ENCODE measurements at places on chromosomes 6 and 20.

GRCh38 chr20:59830665-59831023 is 102.8 kb downstream of the SYCP2 start:
- peak; percentile 54 for DNase-seq

DNA sequence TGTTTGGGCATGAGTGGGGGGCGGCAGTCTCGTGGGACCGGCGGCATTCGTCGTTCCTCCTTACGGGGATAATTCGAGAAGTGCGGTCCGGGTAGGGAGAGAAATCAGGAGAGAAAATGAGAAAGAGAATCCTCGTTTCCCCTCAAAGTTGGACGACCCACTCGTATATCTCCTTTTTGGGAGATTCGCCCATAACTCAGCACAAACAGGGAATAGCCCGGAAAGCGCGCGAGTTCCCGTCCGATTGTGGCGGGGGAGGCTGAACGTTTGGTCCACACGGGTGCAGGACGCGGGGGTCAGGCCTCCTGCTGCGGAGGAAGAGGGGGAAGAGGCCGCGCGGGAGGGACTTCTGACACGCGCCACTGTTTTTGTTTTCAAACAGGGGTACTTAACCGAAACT is 42.4 kb downstream of the POPDC3 start:
- DNase-seq, result no peak

DNA sequence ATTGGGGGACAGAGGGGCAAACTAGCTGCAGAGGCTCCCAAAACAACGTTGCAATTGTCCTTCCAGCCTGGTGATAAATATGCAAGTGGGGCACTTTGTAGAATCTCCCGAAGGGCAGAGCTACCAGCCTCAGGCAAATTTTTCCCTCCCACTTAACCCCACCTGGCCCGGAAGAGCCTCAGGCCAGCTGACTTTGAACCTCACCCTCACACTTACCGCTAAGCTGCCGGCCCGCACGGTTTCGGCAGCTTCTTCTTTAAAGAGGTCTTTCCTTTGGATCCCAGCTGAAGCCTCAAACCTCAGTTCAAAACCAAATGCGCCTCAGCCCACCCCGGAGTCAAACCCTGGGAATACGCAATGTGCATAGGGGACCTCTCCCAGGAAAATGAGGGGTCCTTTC is 2.5 kb downstream of the OVOL2 start:
- DNase-seq, result no peak

DNA sequence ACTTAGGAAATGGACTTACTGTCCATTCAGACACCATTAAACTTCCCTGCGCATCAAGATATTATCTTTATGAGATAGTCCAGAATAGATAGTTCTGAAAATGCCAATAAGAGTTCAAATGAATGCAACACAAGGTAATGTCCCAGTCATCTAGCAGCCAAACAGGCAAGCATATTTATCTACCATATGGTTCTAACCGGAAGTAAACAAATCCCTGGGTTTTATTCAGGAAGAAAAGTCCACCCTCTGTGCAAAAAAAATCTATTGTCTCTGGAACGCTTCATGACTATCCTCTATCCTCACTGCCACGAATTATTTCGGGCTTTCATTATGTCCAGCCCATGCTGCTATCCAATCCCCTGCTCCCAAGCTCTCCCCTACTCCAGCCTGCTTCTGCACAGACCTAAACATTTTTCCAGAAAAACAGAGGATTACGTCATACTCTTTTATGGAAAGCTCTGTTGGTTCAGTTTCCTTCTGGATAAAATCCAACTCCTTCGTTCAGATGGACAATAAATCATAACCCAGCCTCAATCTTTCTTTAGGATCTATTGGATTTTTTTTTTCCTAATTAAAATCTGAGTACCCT is 11.4 kb downstream of the PPIL6 start:
- no peak for DNase-seq

- no peak for DNase-seq
These were observed 251.2 kb upstream of the MOCS1 start for GRCh38 chr6:40185486-40185885.

DNA sequence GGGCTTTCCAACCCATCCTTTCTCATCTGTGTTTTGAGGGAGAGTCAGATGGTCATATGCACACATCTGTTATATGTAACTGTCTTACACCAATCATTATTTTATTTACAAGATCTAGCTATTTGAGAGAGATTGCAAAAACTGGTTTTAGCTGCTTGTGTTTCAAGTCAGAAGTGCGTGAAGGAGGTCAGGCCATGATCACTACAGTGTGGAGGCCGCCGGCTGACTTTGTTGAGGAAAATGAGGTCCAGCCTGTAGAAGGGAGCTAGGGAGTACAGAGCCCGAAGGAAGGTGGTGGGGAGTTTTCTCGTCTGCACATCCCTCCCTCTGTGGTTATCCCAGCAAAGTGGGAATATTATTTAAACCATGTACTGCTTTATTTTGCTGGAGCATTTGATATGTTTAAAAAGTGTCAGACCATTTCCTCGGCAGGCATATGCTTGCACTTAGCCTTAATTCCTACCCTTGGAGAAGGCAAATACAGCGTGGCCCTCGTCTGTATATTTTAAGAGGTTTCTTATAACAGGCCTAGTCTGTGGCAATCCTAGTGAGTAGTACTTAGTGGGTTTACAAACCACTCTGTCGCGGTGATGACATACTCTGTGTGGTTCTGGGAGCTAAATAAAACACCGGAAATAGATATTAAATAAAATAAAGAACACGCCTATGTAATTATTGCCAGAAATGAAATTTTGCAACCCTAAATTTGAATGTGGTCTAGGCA is 95.6 kb downstream of the UST start:
- DNase-seq, result no peak

DNA sequence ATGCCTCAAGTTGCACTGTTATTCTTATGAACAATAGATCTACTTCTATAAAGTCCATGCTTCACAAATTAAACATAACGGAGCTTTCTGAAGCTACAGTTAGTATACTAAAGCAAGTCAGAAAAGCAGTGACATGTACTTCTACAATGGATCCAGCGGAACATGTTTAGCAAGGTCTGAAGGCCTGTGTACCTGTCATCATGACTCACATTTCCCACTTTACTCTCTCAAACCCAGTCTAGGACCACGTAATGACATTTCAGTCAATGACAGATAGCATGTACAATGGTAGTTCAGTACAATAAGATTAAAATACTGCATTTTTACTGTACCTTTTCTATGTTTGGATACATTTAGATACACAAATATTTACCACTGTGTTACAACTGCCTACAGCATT is 132.1 kb downstream of the MMS22L start:
- DNase-seq, result no peak

DNA sequence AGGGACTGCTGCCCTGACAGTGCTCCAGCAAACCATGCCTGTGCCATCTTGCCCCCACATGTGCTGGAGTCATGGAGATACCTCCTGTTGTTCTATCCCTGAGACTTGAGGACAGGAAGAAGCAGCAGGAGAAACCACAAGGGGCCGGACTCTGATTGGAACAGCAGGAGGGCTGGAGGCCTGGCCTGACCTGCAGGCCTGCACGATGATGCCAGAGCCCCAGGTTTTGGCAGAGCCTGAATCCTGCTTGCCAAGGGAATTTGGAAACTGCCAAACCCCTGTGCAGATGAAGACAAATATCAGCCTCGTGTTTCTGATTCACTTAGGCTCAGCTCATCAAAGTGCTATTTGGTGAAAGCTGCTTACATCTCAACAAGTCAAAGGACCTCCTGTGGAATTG is 177.6 kb downstream of the MAFB start:
- no peak for DNase-seq

DNA sequence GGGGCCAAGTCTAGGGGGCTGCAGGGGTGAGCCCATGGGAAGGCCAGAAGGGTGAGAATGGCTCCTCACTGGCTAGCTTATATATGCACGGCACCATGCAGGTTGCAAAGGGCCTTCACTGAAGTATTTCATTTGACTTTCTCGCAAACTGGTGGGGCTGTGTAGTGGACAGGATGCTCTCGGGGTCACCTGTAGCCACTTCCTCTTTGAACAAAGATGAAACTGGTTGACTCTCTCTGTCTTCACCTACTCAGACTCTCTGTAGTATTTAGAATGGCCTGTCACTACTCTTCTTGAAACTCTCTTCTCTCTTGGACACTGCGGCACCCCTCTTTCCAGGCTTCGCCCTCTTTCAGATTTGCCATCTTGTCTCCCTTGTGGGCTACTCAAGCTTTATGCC is 560.5 kb downstream of the PKHD1 start:
- no peak for DNase-seq

DNA sequence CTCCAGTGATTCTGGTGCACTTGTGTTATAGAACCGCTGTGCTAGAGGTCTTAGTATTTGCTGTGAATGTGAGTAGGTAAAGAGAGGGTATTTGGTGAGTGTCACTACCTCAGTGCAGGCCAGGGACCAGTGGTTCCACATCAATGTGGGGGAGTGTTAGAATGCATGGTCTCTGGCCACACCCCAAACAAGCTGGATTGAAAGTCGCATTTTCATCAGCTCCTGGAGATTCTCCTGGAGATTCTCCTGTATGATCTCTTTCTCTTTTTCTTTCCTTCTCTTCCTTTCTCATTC is 26.8 kb upstream of the BCAS1 start:
- DNase-seq, result no peak

GRCh38 chr6:113340371-113340770 is 516.8 kb upstream of the MARCKS start:
- no peak for DNase-seq

DNA sequence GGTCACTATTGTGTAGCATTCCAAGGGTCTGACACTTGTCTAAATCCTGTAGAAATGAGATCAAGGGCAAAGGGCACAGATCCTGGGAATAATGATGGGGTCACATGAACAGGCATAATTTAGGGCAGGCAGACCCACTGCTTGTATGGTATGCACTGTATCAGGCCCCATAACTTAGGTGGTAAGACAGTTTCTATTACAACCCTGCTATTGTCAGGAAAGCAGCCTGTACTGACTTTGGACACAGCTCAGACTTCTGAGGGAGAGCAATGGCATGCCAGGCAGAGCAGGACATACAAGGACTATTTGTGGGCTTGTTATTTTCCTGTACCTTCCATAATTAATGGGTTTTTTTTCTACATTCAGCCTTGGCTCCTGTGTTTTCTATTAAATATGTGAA is 286.8 kb downstream of the PKHD1 start:
- DNase-seq, result no peak

DNA sequence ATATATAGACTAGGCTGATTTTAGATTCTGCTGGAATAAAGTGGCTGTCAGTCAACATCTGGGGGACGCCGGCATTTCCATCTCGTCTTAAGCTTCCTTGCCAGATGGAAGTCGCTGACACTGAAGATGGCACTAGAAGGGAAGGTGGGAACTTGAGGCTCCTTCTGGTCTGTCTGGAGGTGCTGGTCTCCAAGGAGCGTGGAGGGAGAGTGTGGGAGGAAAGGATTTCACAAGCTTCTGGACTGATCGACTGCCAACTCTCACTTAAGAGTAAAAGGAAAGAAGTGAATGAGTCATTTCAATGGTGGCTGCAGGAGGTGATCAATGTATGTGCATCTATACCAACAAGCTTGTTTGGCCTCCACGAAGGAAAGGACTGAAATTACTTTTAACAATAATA is 40.4 kb downstream of the DUSP22 start:
- DNase-seq, result no peak

- peak; percentile 89 for DNase-seq
These were observed 434 bp downstream of the ZKSCAN4 start for GRCh38 chr6:28251661-28252008.

- DNase-seq, result peak; percentile 85
These were observed 585 bp downstream of the PSMB9 start for GRCh38 chr6:32854376-32855178.

DNA sequence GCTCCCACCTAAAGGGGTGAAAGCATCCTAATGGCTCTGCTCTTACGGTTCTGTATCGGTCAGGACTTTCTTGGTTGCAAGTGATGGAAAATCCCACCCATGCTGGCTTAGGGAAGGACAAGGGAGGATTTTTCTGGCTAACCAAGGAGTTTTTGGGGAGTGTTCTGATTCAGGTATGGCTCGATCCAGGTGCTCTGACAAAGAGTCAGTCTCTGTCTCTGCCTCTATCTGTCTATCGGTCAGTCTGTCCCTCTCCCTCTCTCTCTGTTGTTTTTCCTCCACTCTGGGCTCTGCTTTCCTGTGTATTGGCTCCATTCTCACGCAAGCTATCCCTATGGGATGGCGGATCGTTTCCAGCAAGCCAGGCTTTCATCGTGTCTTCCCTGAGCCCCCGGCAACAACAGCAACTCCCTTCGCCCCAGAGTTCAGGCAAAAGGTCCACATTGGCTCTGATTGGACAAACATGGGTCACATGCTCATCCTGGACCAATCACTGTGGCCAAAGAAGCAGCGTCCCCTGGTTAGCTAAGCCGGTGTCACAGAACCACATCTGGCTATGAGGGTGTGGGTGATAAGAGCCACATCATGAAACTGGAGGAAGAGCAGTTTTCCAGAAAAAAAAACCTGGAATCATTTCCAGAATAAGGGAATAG is 160.3 kb downstream of the BMP7 start:
- DNase-seq, result no peak

DNA sequence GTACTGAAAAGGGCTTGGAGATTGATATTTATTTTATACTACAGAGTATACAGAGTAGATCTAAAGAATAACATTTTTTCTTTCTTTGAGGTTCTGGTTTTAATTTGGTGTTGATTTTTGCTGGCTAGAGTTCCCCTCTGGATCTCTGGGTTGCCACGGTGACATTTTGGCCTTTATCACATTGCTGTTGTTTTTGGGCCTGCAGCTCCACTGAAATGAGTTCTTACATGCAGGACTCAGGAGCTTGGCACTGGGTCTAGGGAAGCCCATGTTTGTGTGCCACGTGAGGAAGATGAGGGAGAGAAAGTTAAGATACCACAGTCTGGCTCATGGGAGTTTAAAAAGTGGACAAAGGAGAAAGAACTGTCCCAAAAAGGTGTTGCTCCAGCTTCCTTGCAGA is 7.4 kb upstream of the TFAP2C start:
- DNase-seq, result no peak

- DNase-seq, result no peak
These were observed 8.3 kb downstream of the ID4 start for GRCh38 chr6:19845266-19846041.

GRCh38 chr6:65819152-65819551 is 112.1 kb upstream of the EYS start:
- DNase-seq, result no peak

GRCh38 chr6:132764370-132764769 is 6.7 kb upstream of the VNN2 start:
- DNase-seq, result no peak

GRCh38 chr6:19268718-19269117 is 568.5 kb upstream of the ID4 start:
- peak; percentile 41 for DNase-seq

DNA sequence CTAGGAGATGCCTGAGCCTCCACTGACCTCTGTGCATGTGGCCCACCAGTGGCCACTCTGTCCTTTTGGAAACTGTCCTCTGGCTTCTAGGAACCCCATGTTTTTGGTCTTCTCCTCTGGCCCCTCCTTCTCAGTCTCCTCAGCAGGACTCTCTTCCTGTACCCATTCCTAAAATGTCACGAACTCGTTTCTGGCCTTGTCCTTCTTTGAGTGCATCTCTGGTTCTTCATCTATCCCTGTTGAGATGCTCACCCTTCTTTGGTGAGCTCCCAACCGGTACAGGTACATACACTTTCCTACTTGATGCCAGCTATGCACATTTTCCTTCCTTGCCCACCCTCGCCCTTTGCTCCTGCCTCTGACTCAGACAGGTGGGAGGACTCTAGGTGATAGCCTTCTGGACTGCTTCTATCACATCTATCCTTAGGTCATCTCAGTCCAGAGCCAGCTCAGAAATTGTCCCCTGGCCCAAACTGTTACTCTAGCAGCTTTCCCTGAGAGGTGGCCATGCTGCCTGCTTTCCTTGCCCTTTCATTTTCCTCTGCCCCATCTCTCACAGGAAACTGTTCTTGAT is 14.8 kb upstream of the NNAT start:
- no peak for DNase-seq

Data from spleen (tissue), 13 donors.